Aorta (tissue), 5 donors: ENCODE measurements at places on chromosomes 5 and 9. TPM values are rescaled to one million over a fixed set of nuclear protein-coding genes. Genes with fewer than 3 reads are reported as not detected.

Gene PCDHB8
- total RNA-seq = 4.1 TPM

Gene GARIN3
- total RNA-seq = not detected

DNA sequence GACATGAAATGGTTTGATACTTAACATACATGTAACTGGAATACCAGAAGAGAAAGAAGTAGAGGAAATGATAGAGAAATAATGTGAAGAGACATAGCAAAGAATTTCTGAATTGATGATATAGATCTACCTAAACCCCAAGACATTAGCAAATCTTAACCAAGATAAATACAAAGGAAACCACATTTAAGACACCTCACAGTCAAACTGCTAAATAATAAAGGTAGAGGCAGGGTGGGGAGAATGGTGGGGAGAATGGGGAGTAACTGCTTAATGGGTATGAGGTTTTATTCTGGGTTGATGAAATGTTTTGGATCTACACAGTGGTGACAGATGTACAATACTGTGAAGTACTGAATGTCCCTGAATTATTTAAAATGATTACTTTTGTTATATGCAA is 17.5 kb downstream of the CARNMT1 start:
- DNase-seq = no peak

DNA sequence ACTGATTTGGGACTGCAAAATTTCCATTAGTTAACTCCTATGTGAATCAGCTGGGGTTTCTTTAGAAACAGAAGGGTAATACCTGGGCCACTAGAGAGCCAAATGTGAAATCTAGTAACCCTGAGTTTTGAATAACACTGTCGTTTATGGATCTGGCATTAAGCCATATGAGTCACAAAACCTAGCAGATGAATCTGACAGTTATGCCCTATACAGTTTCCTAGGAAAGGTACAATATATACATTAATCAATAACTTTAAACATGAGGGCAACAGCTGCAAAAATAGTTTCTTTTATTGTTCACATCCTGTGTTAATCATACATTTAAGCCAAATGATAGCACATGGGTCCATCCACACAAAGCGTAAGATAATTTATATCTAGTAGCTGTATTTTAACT is 56.9 kb downstream of the PAM start:
- no peak for DNase-seq

DNA sequence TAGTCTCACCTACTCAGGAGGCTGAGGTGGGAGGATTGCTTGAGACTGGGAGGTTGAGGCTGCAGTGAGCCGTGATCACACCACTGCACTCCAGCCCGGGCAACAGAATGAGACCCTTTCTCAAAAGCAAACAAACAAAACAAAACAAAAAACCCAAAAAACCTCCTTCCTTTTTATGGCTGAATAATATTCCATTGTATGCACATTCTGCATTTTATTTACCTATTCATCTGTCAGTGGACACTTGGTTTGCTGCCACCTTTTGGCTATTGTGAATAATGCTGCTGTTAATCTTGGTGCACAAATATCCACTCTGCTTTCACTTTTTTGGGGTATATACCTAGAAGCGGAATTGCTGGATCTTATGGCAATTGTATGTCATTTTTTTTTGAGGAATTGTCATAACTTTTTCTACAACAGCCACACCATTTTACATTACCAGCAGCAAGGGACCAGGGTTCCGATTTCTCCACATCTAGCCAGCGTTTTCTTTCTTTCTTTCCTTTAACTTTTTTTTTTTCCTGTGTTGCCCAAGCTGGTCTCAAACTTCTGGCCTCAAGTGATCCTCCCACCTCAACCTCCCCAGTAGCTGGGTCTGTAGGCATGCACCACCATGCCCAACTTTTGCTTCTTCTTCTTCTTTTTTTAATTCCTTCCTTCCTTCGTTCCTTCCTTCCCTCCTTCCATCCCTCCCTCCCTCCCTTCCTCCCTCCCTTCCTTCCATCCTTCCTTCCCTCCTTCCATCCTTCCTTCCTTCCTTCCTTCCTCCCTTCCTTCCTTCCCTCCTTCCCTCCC is 30.6 kb downstream of the NKX2-5 start:
- no peak for DNase-seq

GRCh38 chr5:175698401-175699115 is 40.7 kb downstream of the HRH2 start:
- DNase-seq = no peak

GRCh38 chr9:98774746-98775145 is 21.6 kb downstream of the ANKS6 start:
- DNase-seq = no peak

DNA sequence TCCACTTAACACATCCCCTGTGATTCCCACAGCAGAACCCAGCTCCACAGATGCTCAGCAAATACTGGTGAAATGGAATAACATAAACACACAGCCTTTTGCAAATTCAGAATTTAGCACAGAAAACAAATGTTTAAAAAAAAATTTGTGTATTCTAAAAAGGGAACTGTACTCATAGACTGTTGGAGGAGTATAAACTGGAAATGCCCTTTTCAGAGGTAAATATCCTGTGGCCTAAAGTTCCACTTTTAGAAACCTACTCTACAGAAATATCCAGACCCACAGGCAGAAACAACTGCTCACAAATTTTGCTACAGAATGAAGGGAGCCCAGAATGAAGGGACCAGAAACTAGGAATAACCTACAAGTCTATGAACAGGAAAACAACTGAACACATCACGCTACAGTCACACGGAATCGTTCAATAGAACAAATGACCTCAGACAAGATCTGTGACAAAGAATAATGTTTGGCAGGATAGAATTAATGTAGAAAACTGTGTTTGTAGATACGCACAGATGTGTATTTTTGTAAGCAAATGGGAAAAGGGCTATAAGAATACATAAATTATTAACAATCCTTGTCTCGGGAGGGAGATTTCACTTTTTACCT is 78.5 kb downstream of the SHB start:
- DNase-seq = no peak

DNA sequence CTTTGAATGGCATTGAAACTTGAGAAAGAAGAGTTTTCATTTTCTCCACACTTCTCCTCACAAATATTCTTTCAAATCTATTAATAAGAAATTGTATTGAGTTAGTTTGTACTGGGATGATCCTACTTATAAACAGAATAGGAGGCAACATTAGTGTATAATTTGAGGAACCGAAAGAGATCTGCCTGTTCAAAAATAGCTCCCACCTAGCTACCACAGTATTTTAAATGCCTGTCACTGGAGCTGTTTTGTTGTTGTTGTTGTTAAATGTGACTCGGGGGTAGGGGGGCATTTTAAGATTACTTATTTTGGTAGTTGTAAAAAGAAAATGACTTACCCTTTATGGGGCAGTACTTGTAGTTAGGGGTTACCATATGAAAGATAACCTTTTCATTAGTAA is 20.1 kb upstream of the HAPLN1 start:
- no peak for DNase-seq

GRCh38 chr5:28780083-28780692 is 1741.8 kb upstream of the CDH9 start:
- no peak for DNase-seq

GRCh38 chr9:93466416-93467061 is 13.2 kb upstream of the FAM120AOS start:
- no peak for DNase-seq

GRCh38 chr5:28275931-28276330 is 1237.5 kb upstream of the CDH9 start:
- DNase-seq = no peak

DNA sequence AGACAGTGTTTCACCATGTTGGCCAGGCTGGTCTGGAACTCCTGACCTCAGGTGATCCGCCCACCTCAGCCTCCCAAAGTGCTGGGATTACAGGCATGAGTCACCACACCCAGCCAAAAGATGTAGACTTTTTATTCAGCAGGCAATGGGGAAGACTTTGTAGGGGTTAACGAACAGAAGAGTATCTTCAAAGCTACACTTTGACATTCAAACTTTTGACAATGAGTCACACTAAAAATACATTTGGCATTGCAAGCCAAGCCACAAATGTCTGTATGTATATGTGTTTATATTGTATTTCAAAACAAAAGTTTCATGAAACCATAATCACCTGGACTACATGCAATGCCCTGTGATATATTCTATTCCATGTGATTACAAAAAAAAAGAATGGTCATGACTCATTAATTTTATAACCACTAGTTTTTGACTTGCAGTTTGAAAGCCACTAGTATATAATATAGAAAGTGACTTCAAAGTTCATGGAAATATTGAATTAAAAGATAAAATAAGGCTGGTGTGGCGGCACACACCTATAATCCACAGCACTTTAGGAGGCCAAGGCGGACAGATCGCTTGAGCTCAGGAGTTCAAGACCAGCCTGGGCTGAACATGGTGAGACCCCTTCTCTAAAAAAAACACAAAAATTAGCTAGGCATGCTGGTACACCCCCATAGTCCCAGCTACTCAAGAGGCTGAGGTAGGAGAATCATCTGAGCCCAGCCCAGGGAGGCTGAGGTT is 8.3 kb downstream of the DIMT1 start:
- DNase-seq = no peak

DNA sequence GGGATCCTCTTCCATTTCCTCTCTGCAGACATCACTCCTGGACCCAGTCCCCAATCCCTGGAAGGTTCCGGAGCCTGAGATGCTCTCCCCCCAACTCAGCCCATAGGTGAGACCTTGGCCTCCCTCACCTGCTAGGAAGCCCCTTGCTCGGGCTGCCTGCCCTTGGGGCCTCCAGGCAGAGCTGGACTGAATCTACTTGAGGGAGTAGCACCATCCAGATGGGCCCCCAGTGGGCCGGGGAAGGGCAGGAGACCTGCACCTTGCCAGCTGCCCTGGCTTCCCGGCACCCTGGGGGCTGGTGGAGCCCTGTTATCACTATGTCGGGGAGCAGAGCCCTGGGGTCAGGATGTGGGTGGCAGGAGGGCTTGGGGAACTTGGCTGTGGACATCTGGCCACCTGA is 26.9 kb upstream of the TMEM250 start:
- no peak for DNase-seq

DNA sequence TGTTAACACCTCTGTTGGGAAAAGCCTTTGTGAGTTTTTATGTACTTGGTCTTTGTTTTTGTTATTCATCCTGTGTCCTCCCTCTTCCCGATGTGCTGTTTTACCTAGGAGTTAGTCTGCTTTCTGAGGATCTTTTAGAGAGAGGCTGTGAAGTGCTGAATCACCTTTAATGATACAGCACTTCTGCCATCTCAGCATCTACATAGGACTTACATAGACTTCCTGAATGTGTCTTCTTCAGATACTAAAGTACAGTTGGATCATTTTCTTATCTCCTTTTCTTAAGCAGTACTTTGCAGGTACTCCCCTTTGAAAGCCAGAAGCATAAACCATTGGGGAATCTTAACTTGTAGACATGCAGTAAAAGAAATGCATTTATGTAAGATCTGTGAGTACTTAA is 31.5 kb downstream of the OTULIN start:
- DNase-seq = no peak

DNA sequence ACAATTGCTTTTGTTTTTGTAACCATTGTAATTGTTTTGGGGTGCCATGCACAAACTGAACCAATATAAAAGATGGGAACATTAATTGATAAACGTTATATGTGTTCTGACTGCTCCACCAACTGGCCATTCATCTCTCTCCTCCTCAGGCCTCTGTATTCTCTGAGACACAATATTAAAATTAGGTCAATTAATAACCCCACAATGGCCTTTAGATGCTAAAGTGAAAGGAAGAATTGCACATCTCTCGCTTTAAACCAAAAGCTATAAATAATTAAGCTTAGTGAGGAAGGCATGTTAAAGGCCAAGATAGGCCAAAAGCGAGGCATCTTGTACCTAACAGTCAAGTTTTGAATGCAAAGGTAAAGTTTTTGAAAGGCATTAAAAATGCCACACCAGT is 448.4 kb upstream of the ITGA1 start:
- no peak for DNase-seq
